ENCODE measurements at places on chromosomes 13 and 19.

DNA sequence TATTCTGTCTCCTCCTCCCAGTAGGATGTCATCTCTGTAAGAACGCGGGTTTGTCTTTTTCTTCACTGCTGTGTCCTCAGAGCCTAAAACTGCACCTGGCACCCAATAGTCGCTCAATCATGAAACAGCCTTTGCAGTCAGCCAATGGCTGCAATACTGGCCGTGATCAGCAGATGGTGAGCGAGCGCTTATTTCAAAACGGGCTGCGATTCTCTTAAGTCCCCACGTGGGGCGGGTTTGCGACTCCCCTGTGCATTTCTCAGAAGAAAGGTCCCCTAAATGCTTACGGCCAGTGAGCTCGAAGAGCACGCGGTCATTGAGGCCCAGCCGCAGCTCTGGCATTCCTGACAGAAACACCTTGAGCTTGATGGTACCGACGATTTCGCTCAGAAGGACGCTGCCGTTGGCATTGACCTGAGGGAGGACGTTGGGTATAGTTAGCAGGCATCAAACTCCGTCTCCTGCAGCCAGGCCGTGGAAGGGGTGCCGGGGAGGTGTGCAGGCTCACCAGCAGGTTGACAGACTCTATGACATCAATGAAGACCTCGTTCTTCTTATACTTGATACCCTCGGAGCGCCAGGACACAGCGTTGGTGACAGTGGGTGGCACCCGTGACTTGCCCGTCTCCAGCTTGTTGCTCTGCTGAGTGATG, 6.0 kb downstream of the AP1M2 start:
- H3K4me1 ChIP-seq: peaks cover 8% of the 10 kb centered on the region
- no peaks in the 10 kb centered on the region for H3K36me3 ChIP-seq
- peak overlapping the region; percentile 31 for H3K27ac ChIP-seq
- DNase-seq: peak; percentile 82
- H3K4me3 ChIP-seq: peak overlapping the region; percentile 41

DNA sequence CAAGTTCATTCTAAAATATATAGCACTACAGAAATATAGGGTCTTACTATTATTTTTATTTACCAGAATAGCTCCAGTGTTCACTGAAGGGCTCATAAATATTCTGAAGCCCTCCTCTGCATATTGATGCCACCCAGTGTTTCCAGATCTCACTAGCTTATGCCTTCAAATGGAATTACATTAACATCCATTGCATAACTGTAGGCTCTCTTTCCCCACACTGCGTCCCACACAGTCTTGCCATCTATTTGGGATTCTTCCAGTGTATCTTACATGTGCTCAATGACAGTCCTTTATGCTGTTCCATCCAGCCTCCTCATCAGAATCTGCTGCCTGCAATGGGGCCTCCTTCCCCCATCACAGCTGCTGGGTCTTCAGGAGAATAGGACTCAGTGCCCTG, 137.2 kb downstream of the CYSLTR2 start:
- H3K27me3 ChIP-seq: no peaks in the 10 kb centered on the region
- no peaks in the 10 kb centered on the region for H3K4me1 ChIP-seq
- H3K27ac ChIP-seq: no peak overlapping the region
- no peaks in the 10 kb centered on the region for H3K36me3 ChIP-seq

DNA sequence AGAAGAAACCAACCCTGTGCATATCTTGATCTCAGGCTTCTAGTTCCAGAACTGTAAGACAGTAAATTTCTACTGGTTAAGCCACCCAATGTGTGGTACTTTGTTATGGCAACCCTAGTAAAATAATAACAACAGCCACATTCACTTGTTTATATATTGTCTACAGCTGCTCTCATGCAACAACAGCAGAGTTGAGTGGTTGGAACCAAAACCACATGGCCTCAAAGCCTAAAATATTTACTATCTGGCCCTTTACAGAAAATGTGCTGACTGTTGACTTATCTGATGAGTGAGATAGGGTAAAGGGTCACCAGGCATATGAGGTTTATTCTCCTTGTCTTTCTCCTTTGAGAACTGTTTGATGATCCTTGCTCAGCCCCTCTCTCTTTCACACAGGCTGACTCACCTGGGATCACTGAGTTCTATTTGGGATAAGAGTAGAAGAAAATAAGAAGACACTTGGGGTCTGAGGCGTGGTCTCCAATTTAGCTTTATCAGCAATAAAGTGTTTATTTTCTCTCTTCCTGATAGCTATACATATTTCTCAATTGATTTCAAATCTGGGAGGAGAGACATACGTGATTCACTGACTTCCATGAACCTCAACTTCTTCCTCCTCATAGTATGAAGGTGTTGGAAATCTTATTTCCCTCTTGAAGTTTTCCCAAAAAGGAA, 227.5 kb upstream of the STARD13 start:
- H3K36me3 ChIP-seq: no peaks in the 10 kb centered on the region
- H3K4me3 ChIP-seq: no peak overlapping the region
- H3K27ac ChIP-seq: no peak overlapping the region

DNA sequence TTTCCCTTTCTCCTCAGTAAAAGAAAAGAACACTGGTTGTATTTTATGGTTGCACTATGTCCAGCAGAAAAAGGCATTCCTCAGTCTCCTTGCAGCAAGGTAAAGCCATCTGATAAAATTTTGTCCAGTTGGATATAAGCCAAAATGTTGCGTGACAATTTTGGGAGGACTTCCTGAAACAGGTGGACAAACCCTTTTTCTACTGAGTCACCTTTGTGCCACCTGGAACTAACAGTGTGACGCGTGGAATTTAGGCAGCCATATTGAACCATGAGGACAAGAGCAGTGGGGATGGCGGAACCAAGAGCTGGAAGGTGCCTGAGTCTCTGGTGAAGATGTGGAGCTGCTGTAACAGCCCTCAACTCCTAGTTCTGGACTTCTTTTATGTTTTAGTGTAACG, 8.2 kb downstream of the CADM4 start:
- H3K36me3 ChIP-seq: no peaks in the 10 kb centered on the region
- H3K4me1 ChIP-seq: peaks cover 19% of the 10 kb centered on the region
- no peak overlapping the region for H3K27ac ChIP-seq
- H3K27me3 ChIP-seq: peaks cover 49% of the 10 kb centered on the region

DNA sequence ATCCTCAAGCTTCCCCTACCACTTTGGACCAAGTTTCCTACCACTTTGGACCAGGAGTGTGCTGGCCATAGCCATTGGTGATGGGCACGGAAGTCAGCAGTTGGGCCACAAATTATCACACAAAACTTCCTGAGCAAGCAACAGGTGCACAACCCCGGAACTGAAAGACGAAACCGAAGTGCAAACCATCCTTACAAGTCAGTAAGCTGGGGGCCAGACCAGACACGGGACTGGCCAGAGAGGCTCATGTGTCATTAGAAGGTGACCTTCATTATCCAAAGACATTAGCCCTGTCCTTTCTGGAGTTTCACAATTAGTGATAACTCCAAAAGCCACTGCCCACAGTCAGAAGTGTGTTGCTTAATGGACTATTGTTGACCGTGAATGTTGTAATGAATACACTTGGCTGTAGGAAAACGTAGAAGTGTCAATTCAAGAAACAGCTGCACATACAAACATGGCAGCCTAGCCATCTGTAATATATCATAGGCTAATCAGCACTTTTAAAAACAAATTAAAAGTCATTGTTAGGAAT, 244.1 kb upstream of the IRS2 start:
- H3K27me3 ChIP-seq: no peaks in the 10 kb centered on the region
- H3K27ac ChIP-seq: no peak overlapping the region
- H3K4me3 ChIP-seq: no peak overlapping the region
- no peaks in the 10 kb centered on the region for H3K36me3 ChIP-seq
- H3K4me1 ChIP-seq: no peaks in the 10 kb centered on the region
- DNase-seq: no peak

- H3K4me3 ChIP-seq: no peak overlapping the region
- peaks cover 52% of the 10 kb centered on the region for H3K36me3 ChIP-seq
- DNase-seq: no peak
- no peaks in the 10 kb centered on the region for H3K4me1 ChIP-seq
Measured at GRCh38 chr13:41250993-41251392, 12.4 kb downstream of the MTRF1 start.

- H3K4me1 ChIP-seq: peaks cover 6% of the 10 kb centered on the region
- peaks cover 12% of the 10 kb centered on the region for H3K27me3 ChIP-seq
- no peaks in the 10 kb centered on the region for H3K36me3 ChIP-seq
- no peak overlapping the region for H3K27ac ChIP-seq
Measured at GRCh38 chr19:33143897-33144405, 12.0 kb downstream of the WDR88 start.

DNA sequence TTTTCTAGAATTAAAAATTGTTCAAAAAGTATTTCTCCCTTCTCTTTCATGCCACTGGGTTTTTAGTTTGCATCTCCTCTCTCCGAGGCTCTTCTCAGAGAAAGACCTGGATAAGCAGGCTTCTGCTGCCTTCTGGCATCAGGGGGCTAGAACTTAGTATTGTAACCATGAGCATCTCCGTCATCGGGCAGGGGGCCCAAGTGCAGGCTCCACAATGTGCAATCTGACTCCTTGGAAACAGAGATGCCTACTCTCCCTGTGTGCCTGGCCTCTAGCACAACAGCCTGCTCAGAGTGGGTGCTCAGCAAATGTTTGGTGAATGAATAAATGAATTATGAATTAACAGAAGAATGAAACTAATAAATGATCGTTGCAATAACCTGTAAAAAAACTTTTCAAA, 45.6 kb upstream of the MTIF3 start:
- H3K4me1 ChIP-seq: no peaks in the 10 kb centered on the region
- no peak for DNase-seq
- no peak overlapping the region for H3K4me3 ChIP-seq
- H3K27ac ChIP-seq: no peak overlapping the region

DNA sequence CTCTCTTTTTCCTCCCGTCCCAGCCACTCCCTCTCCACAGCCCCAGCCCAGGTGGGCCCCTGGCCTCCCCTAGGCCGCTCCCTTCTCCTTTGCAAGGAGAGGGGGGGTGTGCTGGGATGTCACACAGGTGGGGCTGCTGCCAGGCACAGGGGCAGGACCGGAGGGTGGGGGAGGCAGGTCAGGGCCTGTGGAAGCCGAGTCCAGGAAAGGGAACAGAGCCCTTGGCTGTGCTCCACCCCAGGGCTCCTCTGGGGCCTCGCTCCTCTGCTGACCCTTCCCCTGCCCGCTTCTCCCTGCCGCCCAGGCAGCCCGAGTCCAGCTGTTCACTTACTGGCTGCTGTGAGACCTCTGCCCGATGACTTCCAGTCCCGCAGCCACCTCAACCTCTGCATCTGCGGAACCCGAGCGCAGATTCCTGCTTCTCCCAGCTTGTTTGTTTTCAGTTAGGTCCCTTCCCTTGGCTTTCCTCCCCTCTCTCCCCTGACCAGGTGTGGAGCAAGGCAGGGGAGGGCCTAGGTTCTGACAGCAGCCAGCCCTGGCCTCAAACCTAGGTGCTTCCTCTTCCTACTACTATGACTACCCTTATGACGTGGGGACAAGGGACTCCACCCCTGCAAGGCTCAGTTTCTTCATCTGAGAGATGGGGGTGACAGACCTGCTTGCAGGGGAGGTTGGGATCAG, 850 bp upstream of the KLK11 start:
- peaks cover 3% of the 10 kb centered on the region for H3K36me3 ChIP-seq
- H3K27ac ChIP-seq: no peak overlapping the region
- no peaks in the 10 kb centered on the region for H3K4me1 ChIP-seq
- DNase-seq: no peak
- no peak overlapping the region for H3K4me3 ChIP-seq

DNA sequence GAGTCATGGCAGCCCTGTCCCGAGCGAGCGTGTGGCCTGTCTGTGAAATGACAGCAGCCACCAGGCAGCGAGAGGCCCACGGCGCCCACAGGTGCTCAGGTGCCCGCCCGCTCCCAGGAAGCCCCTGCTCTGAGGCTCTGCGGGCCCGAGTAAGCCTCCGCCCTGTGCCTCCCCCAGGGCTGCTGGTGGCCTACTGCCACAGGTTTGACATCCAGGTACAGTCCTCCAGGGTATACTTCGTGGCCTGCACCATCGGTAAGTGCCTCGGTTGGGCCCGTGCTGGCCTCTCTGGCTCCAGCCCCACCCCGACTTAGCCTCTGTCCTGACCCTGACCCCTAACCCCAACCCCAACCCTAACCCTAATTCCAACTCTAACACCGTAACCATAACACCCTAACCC, 15.0 kb upstream of the TMPRSS9 start:
- H3K4me3 ChIP-seq: no peak overlapping the region
- peaks cover 3% of the 10 kb centered on the region for H3K4me1 ChIP-seq
- no peaks in the 10 kb centered on the region for H3K27me3 ChIP-seq
- H3K36me3 ChIP-seq: peaks cover 6% of the 10 kb centered on the region
- peak overlapping the region; percentile 51 for H3K27ac ChIP-seq
- DNase-seq: no peak

GRCh38 chr13:113774177-113775107, 15.4 kb downstream of the TMEM255B start:
- no peaks in the 10 kb centered on the region for H3K4me1 ChIP-seq
- peaks cover 21% of the 10 kb centered on the region for H3K27me3 ChIP-seq
- no peak overlapping the region for H3K4me3 ChIP-seq
- DNase-seq: no peak
- no peak overlapping the region for H3K27ac ChIP-seq
- no peaks in the 10 kb centered on the region for H3K36me3 ChIP-seq

DNA sequence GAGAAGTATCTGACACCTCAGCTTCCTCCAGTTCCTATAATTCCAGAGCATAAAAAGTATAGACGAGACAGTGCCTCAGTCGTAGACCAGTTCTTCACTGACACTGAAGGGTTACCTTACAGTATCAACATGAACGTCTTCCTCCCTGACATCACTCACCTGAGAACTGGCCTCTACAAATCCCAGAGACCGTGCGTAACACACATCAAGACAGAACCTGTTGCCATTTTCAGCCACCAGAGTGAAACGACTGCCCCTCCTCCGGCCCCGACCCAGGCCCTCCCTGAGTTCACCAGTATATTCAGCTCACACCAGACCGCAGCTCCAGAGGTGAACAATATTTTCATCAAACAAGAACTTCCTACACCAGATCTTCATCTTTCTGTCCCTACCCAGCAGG, 3.1 kb downstream of the KLF5 start:
- no peak for DNase-seq
- H3K36me3 ChIP-seq: no peaks in the 10 kb centered on the region
- H3K27ac ChIP-seq: no peak overlapping the region
- peaks cover 10% of the 10 kb centered on the region for H3K4me1 ChIP-seq
- H3K27me3 ChIP-seq: peaks cover 18% of the 10 kb centered on the region
- no peak overlapping the region for H3K4me3 ChIP-seq

DNA sequence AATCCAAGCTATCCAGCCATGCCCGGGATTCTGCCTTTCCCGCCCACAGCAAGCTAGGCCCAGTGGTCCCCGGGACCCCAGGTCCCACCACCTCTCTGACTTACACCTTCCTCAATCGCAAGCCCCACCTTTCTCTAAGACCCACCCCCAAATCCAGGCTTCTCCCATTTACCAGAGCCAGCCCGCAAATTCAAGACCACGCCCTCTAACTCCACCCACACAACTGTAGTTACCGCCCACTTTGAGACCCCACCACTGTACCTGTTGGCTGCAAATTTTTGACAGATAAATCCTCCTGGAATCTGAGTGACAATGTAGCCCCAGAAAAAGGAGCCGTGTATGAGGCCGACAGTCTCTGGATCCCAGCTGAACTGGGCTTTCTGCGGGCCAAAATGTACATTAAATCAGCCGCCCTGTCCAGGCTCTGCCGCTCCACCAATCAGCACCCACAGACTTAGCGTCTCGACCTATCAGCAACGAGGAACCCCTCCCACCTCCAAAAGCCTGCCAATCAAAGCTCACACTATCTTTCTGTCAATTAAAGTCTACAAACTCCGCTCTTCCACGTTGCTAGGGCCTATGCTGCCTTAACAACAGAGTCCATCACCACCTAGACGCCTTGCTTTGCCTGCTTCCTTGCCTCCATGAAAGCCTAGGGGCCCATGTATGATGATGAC, 6.3 kb downstream of the SLC17A7 start:
- H3K36me3 ChIP-seq: peaks cover 4% of the 10 kb centered on the region
- peaks cover 32% of the 10 kb centered on the region for H3K4me1 ChIP-seq
- H3K27ac ChIP-seq: no peak overlapping the region
- H3K27me3 ChIP-seq: peaks cover 89% of the 10 kb centered on the region
- no peak overlapping the region for H3K4me3 ChIP-seq
- DNase-seq: no peak
